ENCODE measurements at places on chromosomes 11 and 22.

DNA sequence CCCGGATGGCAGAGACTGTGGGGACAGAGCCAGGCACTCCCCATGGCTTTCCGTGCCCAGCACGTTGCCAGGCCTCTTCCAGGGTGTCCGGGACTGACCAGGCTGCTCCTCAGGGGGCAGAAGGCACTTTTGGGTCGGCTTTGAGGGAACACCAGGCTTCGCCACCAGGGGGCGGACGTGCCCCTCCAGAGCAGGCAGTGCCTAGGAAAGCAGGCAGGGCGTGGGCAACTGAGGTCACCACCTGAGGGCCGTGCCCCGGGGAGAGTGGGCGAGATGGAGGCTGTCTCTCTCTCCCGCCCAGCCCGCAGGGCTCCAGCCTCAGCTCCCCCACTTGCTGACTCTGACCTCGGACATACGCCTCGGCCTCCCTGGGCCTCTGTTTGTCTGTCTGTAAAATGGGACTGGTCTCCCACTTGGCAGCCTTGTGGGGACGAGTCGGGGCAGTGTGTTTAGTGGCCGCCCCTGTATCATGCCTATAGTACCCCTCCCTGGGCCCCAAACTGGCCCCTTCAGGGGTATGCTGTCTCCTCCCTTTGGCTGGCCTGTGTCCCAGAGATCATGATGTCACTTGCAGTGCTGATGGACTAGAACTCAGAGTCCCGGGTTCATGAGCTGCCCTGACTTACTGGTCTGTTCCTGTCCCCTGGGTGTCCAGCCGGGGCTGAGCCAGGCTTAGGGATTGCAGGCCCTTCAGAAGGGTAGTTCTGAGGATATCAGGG is 4.4 kb upstream of the PRR5 start:
- peak; percentile 78 for DNase-seq

DNA sequence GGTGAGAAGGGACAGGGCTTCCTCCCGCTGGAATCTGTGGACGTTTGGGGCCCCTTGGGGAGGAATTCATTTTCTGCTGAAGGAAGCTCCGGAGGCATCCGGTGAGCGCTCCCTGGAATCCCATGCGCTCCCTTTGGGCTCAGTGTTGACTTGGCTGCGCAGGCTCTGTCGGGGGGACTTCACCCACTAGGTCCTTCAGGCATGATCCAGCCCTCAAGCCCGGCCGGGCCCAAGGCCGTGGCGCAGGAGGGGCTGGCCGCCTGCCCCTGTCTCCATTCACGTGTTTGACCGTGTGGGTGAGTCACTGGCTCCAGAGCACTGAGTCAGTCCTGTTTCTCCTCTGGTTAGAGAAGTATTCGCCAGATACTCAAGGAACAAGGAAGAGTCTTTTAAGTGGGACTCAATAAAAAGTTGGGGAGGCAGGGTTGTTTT is 1.4 kb downstream of the CTTN start:
- peak; percentile 96 for DNase-seq

GRCh38 chr11:82865841-82866240 is 34.4 kb downstream of the PRCP start:
- no peak for DNase-seq

GRCh38 chr11:100581318-100581717 is 105.8 kb upstream of the ARHGAP42 start:
- DNase-seq = peak; percentile 20

DNA sequence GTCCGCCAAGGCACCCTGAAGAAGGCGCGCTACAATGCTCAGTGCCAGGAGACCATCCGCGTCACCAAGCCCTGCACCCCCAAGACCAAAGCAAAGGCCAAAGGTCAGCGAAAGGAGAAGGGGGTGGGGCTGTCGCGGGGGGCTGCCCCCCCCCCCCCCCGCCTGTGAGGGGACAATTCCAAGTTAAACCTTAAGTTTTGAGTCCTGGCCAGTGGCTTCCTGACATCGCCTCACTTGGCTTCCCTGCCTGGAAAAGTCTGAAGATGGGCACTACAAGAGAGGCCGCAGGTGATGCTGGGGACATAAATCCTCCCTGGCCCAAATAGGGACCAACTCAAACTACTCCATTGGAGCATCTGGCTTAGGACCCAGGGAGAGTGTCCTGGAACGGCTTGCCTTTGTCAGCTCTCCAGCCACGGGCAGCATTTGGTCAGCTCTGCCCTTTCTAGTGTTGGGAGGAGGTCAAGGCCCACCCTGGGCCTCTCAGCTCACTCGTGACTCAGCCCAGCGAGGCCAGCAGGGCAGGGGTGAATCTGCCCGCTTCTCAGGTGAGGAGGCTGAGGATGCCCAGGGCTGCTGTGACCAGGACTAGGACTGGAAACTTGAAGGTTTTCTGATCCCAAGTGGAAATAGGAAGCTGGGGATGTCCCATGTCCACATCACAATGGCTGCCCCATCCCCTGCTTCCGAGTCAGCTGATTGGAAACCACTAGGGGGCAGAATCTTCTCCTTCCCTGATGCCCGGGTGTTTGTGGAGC is 1.4 kb downstream of the MDK start:
- peak; percentile 75 for DNase-seq
